Stimulated activated CD8-positive, alpha-beta memory T cell treated with anti-CD3 and anti-CD28 coated beads, Interleukin-7, amount 100 ng/mL, for 1 hour (primary cell): ENCODE measurements at places on chromosomes 2 and 18.

- DNase-seq = no peak
Measured at GRCh38 chr2:12176623-12177454, 430.4 kb downstream of the LPIN1 start.

GRCh38 chr2:100246163-100247145 is 75.8 kb downstream of the LONRF2 start:
- no peak for DNase-seq

- DNase-seq = no peak
Measured at GRCh38 chr2:105674859-105675541, 69.7 kb upstream of the NCK2 start.

DNA sequence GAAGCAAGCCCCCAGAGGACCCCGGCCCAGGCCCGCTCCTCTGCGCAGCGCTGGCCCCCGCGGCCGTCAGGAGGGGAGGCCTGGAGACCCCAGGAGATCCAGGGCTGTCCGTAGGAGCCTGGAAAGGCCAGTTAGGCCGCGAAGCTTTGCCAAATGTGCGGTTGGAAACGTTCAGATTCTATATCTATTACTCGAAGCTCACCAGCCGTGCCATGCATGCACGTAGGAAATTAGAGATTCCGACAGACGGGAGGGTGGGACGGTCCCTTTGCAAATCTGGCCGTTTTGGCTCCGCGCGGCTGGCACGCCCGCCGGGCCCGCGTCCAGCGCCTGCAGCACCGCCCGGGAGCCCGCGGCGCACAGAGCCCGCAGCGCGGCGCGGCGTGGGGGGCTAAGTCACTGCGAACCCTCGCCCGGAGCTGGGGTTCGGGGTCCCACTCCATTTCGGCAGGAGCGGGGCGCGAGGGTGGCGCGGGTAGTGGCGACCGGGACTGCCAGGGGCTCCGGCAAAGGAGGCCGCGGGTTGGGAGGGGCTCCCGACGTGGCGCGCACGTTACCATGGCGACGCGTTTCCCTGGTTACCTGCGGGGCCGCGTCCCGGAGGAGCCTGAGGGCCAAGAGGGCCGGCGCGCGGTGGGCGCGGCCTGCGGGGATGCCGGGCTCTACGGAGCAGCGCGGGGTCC is 488.6 kb upstream of the SMIM21 start:
- DNase-seq = no peak

DNA sequence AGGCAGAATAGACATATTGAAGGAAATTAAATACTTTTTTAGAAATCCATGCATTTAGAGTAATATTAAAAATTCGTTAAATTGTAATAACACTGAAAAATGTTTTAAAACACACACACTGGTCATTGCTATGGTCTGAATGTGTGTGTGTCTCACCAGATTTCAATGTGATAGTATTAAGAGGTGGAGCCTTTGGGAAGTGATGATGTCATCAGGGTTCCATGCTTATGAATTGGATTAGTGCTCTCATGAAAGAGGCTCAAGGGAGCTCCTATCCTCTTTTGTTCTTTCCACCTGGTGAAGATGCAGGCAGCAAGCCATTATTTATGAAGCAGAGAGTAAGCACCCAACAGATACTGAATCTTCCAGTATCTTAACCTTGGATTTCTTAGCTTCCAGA is 441.8 kb downstream of the CDH2 start:
- DNase-seq = no peak
